ENCODE measurements at places on chromosomes 2 and 18.

GRCh38 chr18:44198612-44199284 lies 481.9 kb upstream of the SETBP1 start:
- DNase-seq = peak; percentile 94

- DNase-seq = peak; percentile 19
These were observed 17.7 kb upstream of the EN1 start for GRCh38 chr2:118865106-118865505.

DNA sequence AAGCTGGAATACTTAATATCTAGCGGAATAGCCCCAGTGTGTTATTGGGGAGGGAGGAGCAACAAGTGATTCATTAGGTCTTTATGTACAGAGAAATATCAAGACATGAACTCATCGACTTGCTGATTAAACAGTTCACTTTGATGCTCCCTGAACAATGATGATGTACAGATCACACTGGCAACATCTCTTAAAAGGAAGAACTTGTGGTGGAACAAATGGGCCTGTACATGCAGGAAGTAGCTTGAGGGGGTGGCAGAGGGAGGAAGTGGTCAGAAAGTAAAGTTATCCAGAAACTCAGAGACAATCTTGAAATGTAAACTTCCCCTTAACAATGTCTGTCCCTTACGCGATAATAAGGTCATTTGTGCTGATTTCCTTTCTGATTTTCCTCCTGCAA lies 90.5 kb downstream of the NXPH2 start:
- DNase-seq = no peak

DNA sequence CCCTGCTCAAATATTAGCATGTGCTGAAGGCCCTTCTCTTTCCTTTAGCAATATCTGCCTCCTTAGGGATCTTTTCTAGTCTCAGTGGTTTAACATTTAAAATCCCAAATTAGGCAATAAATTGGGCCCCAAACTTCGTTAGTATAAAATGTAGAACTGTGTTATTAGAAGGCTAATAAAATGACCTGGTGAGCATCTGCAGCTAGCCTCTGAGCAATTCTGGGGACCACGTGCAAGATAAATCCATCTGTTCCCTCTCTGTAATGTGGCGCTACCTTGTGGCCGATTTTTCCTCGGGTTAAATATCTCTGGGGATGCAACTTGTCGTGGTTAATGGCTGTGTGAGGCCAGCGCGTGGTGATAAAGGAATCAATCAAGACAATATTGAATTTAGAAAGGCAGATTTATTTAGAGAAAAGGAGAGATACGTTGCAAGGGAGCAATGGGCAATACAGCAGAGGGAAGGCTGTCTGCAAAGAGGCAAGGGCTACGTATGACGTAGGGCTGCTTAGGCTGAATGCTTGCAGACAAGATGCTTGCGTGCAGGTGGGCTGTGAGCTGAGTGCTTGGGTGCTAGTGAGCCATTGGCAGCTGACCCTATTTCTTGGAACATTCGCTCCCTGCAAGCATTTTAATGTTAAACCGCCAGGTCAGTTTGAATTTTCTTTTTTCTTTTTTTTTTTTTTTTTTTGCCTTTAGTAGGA lies 18.5 kb upstream of the IL36G start:
- DNase-seq = no peak

DNA sequence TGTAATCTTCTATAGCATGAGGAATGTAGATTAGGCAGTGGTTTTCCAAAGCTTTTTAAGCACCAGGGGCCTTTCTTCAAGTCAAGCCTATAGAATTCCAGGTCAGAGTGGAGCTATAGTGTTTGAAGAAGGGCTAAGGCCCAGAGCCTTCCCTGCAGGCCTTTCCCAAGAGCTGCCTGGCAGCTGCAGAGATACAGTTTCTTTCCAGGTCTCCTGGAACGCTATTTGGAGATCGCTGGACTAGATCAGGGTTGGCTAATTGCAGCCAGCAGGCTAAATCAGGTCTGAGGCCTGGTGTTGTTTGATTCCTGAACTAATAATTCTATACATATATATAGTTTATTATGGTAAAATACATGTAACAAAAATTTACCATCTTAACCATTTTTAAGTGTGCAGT lies 319.0 kb upstream of the SPRED2 start:
- DNase-seq = no peak

- DNase-seq = no peak
These were observed 103.7 kb downstream of the CCDC85A start for GRCh38 chr2:56287508-56287907.

DNA sequence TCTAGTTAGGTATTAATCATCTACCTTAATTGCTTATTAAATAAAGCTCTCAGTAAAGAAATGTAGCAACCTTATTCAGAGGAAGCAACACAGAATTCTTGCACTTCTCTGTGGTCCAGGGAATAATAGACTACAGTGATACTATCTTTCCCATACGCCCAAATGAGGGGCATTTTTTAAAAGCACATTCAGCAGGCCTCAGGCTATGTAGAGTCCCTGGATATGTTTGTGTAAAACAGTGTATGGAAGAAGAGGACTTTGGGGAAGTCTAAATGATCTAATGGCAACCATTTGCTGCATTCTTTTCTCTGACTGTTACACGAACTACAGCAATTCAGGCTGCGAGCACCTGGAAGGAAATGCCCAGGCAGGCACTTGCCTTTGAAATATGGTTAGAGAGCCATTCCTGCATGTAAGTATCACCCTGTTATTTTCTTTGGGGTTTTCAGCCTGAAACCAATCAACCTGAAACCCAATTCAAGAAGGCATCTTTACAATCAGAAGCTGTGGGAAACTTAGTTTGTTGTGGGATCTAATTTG lies 1814.7 kb upstream of the CELF4 start:
- DNase-seq = no peak

DNA sequence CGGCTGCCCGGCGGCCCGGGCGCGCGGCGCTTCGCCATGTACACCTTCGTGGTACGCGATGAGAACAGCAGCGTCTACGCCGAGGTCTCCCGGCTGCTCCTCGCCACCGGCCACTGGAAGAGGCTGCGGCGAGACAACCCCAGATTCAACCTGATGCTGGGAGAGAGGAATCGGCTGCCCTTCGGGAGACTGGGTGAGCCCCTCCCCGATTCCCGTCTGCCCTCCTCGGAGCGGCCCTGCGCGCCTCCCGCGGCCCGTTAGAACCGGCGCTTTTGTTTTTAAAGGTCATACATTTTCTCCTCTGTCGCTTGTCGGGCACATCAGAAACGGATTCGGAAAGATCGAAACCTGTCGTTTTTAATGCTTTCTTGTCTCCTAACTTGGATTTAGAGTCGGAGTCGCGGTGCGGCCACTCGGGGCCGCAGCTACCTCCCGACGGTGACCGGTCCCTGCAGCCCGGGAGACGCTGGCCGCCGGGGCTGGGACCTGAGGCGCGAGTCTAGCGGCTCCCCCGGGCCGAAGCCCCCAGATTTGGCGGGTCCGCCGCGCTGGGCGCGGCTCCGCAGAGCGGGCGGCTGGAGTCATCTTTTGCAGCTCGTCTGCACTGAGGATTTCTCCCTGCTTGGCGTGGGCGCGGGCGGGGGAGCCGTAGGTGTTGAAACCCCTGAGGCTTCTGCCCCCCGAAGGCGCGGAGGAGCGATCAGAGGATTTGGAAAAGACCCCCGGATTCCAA lies 519 bp downstream of the TTL start:
- peak; percentile 17 for DNase-seq

DNA sequence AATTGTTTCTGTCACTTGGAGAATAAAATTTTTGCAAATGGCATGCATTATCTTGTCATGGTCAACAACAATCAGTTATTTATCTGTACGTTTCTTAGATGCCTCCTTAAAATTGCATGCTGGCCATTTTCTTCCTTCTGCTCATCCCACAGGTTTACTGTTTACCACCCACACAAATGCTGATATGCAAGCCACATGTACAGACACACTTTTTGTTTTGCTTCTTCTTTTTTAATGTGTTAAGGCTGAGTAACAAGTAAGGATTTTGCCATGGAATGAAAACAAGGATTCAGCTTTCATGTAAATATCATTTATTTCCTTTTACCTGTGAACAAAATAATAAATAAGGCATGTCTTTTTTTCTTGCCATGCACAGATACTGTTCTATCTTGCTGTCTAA lies 1077.1 kb upstream of the ZEB2 start:
- DNase-seq = no peak

DNA sequence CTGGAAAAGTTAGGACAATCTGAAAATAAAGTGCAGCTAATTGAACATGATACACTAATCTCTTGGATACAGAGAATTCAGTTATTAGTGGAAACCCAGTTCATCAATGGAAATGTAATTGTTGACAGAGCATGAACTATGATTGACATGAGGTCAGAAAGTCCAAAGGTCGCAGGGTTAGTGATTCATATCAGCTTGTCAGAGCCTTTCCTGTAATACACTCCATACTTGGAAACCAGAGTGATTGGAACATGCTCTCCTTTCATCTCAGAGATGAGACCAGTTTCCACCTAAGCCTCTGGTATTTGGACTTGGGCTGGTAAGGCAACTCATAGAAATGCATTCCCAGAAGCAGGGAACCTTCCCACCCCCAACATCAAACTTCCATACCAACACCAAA lies 8.5 kb upstream of the NCKAP5 start:
- no peak for DNase-seq

- no peak for DNase-seq
These were observed 67.3 kb upstream of the TEX51 start for GRCh38 chr2:126831234-126832005.

GRCh38 chr2:100513650-100514049 lies 43.4 kb downstream of the NMS start:
- no peak for DNase-seq

DNA sequence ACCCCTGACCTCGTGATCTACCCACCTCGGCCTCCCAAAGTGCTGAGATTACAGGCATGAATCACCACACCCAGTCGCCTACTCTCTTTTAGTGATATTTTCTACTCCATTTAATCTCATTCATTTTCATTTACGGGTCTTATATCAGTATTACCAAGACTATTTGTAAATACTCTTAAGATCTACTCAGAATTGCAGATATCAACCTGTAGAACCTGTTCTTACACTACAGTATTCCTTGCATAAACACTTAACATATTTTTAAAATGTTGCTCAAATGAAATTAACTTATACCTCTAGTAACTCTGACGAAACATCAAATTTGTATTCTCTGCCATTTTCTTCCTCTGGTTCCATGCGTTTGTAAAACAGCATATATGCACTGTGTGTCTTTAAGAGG lies 79.3 kb downstream of the C2orf74 start:
- no peak for DNase-seq

- DNase-seq = no peak
These were observed 988 bp upstream of the KANSL1L start for GRCh38 chr2:210172219-210172575.

GRCh38 chr2:189393440-189394111 lies 47.7 kb upstream of the WDR75 start:
- DNase-seq = no peak

- DNase-seq = no peak
These were observed 36.9 kb upstream of the ITM2C start for GRCh38 chr2:230827774-230828271.

DNA sequence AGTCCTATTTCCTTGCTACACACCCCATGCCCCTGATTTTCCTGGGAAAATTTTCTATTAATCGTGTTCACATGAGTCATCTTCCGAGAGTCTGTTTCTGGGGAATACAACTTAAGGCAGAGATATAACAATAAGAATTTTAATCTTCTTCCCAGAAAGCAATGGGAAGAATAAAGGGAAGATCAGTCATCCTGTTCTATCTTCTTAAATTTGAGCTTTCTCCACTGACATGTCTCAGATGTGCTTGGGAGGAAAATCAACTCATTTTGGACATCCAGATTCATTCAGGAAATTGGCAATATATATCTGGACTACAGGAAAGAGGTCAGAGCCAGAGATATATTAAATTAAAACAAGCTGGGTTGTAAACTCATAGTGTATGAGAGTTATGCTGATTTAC lies 62.3 kb upstream of the SPAG16 start:
- no peak for DNase-seq

DNA sequence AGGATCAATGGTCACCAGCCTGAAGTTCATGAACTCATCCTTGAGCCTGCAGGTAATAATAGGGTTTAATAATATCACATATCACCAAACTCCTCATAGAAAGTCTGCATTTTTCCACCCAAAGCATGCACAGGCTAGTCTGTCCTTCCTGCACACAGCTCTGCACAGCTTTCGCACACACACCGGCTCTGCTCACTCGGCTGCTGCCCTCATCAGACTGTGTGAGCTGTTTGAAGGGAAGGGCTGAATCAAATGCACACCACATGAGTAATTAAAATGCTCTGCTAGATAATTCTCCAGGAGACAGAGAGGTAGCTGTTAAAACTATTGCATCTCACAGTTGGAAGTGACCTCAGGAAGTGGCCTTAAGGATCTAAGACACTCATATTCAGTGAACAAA lies 108.4 kb upstream of the YPEL5 start:
- no peak for DNase-seq

DNA sequence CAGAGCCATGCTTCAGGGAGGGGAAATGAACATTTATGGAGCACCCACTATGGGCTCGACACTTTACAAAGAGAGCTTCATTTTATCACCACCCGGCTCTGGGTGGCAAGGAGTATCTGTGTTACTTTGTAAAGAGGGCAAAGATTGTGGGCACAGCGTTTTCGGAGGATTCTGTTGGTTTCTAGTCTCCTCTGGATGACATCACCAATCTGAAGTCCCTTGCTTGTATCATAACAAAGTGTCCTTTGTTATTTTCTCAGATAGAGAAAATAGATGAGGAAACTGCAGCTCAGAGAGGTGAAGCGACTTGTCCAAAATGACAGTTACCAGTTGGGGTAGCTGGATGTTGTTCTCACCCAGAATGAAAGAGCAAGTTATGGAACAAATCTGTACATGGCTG lies 162.8 kb downstream of the GLI2 start:
- no peak for DNase-seq

DNA sequence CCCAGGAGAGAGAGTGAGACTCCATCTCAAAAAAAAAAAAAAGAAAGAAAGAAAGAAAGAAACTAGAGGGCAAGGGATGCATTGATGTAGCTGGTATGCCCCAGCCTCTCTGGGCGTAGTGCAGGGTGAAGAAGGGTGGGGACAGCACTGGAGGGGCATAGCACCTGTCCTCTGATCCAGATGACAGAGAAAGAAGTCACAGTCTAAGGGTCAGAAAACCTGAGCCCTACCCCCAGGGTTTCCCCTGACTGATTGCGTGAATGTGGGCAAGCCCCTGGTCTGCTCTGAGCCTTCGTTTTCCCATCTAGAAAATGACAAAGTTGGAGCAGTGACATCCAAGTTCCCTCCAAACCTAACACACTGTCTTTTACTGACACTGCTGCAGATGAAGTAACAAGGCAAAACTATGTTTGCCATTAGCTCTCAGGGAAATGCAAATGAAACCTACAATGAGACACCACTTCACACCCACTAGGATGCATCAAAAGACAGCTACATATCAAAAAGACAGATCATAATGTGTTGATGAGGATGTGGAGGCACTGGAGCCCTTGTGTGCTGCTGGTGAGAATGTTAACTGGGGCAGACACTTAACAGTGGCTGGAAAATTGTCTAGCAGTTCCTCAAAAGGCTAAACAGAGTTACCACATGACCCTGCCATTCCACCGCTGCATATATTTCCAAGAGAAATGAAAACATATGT lies 19.5 kb upstream of the YWHAQ start:
- DNase-seq = no peak
